A549 treated with Mapracorat at 1 μM for 4 hours (cell line): ENCODE measurements at places on chromosomes 1 and 21. TPM values are rescaled to one million over a fixed set of nuclear protein-coding genes. Genes with fewer than 3 reads are reported as not detected.

The F13B gene
- not detected in 5 replicates for total RNA-seq

The GADD45A gene
- total RNA-seq, result 63.9 to 81.4 TPM (median 71.3 TPM) in 5 replicates

The ADORA3 gene
- not detected in 5 replicates for total RNA-seq

The ZSWIM5 gene
- 0.40 to 0.55 TPM (median 0.46 TPM) in 5 replicates for total RNA-seq

The OR6K3 gene
- not detected in 5 replicates for total RNA-seq
